ENCODE measurements at places on chromosomes 1 and 21. TPM values are rescaled to one million over a fixed set of nuclear protein-coding genes. Genes with fewer than 3 reads are reported as not detected.

CXADR gene
- 2.0 TPM for total RNA-seq

EPHB2 gene
- total RNA-seq: 24.9 TPM

RGS18 gene
- not detected for total RNA-seq

IRF2BP2 gene
- total RNA-seq: 62.9 TPM

F13B gene
- not detected for total RNA-seq

SHE gene
- 0.49 TPM for total RNA-seq

PTGFR gene
- total RNA-seq: 77.5 TPM

KCTD3 gene
- 45.6 TPM for total RNA-seq

Measured in fibroblast of the aortic adventitia (primary cell).